AG09319 (cell line): ENCODE measurements at places on chromosomes 7 and 10.

DNA sequence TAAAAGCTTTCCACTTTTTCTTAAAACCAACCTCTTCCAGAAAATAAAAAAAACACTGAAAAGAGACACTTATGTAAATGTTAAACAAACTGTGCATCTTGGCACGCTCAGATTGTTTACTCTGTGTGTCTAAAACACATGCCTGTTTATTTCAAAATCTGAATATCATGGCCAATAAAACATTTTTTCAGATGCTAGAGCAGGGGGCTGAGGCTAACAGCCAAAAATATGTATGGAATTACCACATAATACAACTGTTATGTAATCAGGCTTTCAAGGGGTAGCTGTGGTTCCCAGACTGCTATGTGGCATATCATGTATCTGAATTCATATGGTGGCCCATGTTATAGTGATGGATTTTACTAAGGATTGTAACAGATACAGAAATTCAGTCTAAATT is 130.4 kb downstream of the HIBADH start:
- no peak for DNase-seq

- no peak for DNase-seq
Observed at GRCh38 chr10:26843736-26844135, 17.0 kb downstream of the ABI1 start.

GRCh38 chr7:92158660-92159575 is 20.0 kb downstream of the LRRD1 start:
- DNase-seq = peak; percentile 86

GRCh38 chr10:78630944-78631838 is 437.6 kb upstream of the ZMIZ1 start:
- DNase-seq = no peak

- DNase-seq = no peak
Observed at GRCh38 chr7:107981466-107981865, 21.5 kb downstream of the LAMB1 start.

DNA sequence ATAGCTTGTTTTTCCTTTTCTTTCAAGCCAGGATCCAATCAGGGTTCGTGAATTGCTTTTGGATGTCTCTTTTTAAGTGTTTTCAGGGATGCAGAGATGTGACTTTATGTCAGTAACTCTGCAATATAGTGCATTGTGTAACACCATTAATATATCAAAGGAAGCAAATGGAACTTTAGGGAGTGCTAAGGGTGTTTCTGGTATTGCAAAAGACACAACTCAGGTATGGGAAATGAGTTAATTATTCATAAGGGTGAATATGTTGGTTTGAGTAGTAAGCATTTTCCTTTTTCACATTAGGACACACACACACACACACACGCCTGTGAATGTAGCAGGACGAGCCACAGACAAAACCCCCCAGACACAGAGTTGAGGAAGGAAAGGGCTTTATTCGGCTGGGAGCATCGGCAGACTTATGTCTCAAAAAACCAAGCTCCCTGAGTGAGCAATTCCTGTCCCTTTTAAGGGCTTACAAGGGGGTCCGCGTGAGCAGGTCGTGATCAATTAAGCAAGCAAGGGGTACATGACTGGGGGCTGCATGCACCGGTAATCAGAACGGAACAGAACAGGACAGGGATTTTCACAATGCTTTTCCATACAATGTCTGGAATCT is 31.8 kb upstream of the GSDME start:
- DNase-seq = no peak

GRCh38 chr10:98825741-98826140 is 379.0 kb upstream of the HPS1 start:
- DNase-seq = no peak
